Retinal pigment epithelial cell (primary cell): ENCODE measurements at places on chromosomes 1 and 21.
A peak's percentile ranks its signal among the peaks of the same experiment; 100 is the strongest.

DNA sequence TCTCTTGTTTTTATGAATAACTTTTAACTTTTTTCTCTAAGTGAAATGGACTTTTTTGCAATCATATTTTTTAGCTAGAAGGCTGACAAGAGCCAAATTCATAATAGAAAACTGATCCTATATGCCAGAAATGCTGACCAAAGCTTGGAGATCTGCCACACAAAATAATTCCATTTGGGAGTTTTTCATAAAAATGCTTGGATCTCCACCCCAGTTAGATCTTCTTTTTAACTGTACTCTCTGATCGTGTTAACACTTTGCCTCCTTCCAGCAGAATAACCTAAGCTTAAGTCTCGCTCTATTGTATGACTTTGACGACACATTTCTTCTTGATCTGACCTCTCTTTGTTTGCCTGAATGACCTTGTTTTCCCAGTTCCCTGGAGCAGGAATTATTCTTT lies 16.8 kb downstream of the FLG2 start:
- DNase-seq, result no peak

DNA sequence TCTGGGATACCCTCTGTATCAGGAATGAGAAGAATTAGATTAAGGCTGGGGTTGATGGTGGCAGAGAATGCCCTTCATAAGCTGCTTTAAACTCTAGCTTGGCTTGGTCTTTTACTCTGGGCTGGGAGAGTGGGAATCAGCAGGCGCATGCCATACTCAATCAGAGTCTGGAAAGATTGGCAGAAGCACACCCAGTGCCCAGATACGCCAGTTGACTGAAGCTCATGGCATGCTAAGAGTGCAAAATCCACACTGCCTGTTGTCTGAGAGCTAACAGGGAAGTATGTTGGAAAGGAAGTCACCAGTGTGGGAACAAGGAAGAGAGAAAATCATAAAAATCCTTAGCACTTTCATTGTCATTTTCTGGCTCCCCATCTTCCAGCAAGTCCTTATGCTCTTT lies 53.0 kb downstream of the HMCN1 start:
- DNase-seq, result peak; percentile 34

- DNase-seq, result no peak
Measured at GRCh38 chr1:201255479-201256362, 27.6 kb upstream of the PKP1 start.

GRCh38 chr1:23368562-23369334 lies 888 bp downstream of the ZNF436 start:
- peak; percentile 74 for DNase-seq

GRCh38 chr1:26200413-26200812 lies 10.0 kb downstream of the CATSPER4 start:
- no peak for DNase-seq

GRCh38 chr1:51270751-51271150 lies 34.7 kb downstream of the RNF11 start:
- no peak for DNase-seq

DNA sequence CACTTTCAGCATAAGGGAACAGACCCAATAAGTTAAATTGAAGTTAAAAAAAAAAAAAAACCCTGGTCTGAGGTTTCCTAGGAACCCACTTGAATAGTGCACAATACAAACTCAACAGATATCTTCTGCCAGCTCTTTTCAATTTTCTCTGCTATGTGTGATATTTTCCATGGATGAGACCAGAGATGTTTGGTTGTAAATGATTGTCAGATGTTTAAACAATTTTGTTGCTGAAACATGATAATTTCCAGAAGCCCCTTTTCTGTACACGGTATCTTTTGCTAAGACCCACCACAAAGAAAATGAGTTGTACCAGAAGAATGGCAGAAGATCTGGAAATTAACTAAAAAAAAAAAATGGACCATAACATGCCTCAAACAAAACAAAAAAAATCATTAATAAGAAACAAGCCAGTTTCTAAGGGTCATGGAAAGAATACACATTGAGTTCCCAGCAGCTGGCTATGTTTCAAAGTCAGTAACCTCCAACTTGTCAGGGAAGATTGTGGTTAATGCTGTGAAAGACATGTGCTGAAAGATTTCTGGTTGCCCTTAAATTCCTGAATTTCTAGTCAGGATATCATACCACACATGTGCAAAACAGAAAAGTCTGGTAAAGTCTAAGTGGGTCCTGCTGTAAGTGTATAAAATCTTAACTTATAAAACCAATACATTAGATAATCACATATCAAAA lies 35.6 kb upstream of the MGST3 start:
- DNase-seq, result no peak

- no peak for DNase-seq
Measured at GRCh38 chr1:119115311-119115710, 25.1 kb downstream of the WARS2 start.

DNA sequence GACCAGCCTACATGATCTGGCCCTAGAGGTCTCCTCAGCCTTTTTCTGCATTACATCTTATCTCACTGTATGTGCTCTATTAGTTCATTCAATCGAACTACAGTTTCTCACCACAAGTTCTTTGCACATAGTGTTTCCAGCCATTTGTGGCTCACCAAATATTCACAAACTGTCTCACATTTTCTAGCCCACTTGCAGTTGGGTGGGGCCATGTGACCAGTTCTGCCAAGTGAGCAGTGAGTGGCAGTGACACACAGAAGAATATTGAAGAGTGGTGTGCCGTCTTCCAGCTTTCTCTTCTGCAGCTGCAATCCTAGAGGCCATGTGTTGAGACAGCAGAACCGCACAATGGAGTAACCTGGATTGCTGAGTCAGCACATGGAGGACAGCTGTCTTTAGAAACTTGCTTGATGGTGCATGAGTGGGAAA lies 103.2 kb upstream of the ZNF644 start:
- no peak for DNase-seq

DNA sequence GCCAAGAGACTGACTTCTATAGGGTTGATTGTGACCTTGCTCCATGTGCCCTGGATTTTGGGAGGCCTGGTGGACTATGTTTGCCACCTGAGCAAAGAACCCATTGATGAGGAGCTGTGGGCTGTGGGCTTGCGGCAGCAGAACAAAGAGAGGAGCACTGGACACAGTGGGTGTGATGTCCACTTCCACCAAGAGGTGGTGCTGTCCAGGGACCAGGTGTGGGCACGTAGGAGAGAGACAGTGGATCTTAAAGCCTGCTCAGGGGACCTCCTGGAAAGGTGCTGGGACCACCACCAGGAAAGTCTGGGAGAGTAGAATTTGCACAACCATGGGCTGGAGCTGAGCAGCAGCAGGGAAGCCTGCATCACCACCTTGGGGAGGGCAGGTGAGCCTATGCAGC lies 106.7 kb upstream of the ETS2 start:
- no peak for DNase-seq

- DNase-seq, result no peak
Measured at GRCh38 chr1:245179706-245180105, 24.9 kb downstream of the KIF26B start.

DNA sequence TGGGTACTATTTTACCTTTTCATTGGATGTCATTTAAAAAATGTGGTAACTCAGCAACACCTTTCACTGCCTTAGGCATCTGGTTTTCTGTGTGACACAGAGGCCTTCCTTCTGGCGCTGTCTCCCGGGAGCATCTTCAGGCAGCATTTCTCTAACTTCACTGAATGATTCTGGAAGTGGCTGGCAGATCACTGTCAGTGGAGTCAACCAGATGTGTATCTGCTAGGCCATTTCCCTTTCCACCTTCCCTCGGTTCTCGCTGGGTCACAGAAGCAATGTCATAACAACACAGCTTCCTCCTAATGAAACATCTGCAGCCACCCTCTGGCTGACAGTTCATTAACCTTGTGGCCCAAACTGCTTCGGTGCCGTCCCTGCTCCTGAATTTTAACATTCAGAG lies 137.8 kb downstream of the KIF26B start:
- DNase-seq, result no peak

- DNase-seq, result no peak
Measured at GRCh38 chr21:32977216-32977615, 48.5 kb upstream of the OLIG2 start.

GRCh38 chr1:223714849-223715603 lies 2.7 kb downstream of the CAPN2 start:
- DNase-seq, result peak; percentile 82

DNA sequence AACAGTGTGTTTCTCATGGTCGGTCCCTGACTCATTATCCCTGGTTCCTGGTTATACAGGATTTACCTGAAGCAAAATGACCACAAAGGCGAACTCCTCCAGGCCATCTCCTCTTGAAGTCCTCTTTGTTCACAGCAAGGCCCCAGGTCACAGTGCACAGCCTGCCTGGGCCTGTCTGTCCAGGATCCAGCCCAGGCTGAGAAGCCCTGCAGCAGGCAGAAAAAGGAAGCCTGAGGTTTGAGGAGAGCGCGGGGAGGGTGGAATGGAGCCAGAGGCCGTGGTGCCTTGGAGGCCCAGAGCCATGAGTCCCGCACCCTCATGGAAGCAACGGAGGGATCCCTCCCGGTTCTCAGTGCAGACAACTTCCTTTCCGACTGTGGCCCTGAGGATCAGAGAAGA lies 136.8 kb upstream of the IRF2BP2 start:
- no peak for DNase-seq

- no peak for DNase-seq
Measured at GRCh38 chr1:203492082-203492747, 1.7 kb upstream of the OPTC start.

GRCh38 chr1:79629414-79629813 lies 622.9 kb upstream of the ADGRL4 start:
- DNase-seq, result no peak

DNA sequence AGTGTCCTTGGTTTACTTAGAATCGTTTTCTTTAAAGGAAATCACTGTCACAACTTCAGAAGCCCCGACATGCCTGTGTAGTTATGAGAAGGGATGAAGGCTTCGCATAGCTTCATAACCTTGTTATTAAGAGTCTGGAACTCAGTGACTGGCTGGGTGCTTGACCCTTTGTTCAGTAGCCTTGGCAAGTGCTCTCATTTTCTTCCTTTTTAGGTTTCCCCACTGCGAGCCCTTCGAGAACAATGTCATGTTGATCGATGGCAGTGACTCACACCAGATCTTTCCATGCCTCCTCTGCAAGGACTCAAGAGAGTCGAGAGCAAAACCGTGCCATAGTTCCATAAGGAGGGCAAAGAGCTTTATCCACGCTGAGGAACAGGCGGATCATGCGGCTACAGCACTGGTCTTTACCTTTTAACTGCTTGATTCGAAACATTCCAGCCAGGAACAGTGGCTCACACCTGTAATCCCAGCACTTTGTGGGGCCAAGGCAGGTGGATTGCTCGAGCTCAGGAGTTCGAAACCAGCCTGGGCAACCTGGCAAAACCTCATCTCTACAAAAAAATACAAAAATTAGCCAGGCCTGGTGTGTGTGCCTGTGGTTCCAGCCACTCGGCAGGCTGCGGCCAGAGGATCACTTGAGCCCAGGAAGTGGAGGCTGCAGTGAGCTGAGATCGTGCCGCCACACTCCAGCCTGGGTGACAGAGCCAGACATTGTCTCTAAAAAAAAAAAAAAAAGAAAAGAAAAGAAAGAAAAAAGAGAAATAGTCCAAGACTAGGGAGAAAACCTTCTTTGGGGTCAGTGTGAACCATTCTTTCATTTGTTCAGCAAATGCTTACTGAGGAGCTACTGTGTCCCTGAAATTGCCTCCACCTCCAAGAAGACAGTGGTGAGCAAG lies 95.4 kb upstream of the ERRFI1 start:
- DNase-seq, result no peak

DNA sequence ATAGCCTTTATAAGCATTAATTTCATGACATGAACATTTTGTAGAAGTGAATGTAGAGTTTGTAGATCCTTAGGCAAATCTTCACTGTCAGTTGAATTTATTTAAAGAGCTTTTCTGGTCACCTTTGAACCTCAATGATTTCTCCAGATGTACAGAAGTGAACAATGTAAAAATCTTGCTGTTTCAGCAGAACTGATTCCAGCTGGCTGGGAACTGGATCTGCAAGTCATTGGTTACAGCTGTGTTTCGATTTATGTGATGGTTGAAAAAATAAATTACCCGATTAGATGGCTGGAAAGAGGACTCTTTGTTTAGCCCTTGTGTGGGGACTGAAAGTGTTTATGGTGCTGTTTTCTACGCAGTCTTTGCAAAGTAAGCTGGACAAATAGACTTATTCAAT lies 849.8 kb downstream of the USP25 start:
- DNase-seq, result no peak

DNA sequence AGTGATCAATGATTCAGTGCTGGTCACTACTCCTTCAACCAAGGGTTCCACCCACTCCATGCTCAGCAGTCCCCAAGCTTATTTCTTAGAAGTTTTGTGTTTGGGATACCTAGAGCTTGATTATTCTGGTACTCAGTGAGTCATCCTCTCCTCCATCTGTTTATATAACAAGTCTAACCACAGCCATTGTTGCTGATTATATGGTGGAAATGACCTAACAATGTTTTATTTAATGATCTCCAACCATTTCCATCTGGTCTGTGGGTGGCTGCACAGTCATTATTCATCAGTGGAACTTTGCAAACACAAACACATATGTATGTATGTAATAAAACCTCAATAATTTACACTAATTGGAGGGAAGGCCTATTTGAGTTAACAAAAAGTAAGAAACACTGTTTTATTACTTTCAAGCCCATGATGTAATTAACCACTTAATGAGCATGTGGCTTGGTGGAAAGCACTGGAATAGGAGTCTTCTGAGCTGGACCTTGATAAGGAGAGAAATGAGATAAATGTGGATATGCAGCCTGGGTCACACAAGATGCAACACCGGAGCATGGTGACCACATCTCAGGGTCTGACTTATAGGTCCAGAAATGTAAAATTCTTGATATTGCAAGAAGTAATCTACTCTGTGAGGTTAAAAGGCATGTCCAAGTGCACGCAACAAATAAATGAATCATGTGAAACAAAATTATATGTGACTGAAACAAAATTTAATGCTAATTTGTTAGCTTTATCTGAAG lies 99.0 kb upstream of the WLS start:
- DNase-seq, result no peak

DNA sequence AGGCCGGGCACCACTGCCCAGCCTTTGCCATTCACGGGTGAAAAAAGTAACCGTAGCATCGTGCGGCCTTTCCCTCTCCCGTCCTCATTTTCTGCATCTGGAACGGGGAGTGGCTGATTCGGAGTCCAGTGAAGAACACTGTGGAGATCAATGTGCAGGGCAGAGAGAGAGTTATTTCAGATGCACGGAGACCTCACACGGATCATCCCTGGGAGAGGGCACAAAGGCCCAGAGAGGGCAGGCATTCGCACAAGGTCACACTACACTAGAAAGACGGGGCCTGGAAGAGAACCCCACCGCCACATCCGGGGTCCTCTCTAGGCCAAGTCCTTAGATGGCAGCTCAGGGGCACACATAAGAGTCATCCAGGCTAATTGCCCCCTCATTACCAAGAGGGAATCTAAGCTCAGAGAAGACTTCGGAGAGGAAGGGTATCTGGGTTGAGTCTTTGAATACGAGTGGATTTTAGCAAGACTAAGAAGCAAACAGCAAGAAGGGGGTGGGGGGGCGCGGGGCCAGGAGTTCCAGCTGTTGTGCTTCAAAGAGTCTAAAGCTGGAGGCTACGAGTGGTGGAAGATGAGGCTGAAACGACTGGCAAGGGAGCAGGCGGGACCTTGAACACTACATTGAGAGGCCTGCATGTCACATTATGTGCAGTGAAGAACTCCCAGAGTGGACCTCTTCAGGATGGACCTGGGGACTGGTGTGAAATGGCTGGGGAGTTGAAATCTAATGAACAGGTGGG lies 857 bp downstream of the GPX7 start:
- no peak for DNase-seq

GRCh38 chr1:11862890-11863289 lies 4.1 kb upstream of the NPPB start:
- no peak for DNase-seq
